ENCODE measurements at places on chromosomes 5 and 9. TPM values are rescaled to one million over a fixed set of nuclear protein-coding genes. Genes with fewer than 3 reads are reported as not detected.

GRCh38 chr9:122040561-122041242 lies 52.4 kb downstream of the TTLL11 start:
- DNase-seq: no peak

DNA sequence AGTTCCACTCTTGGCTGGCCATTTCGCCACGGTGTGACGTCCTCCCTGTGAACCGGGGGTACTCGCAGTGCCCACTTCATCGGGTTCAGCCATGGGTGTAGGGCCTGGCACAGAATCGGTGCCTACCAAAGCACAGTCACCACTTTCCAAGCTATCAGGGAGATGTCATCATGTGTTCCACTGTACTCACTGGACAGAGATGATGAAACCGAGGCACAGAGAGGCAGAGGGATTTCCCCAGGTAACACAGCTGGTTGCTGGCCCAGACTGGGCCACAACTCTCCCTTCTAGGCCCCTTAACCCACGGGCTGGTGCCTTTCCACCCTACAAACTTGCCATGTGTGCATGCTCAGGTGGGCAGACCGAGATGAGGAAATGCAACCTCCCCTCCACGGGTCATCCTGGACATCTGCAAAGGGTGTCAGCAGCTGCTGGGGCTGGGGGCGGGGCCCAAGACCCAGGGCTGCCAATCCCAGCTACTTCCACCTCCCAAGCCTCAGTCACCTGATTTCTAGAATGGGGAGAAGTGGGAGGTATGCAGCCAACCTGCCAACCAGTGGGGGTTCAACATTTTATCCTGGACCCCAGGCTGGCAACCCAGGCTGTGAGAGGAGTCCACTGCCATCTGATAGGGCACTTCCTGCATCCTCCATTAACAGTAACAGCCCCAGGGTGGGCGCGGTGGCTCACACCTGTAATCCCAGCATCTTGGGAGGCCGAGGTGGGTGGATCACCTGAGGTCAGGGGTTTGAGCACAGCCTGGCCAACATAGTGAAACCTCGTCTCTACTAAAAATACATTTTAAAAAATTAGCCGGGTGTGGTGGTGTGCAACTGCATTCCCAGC lies 893 bp upstream of the SH2D3C start:
- DNase-seq: no peak

- DNase-seq: no peak
Measured at GRCh38 chr5:61918611-61919010, 387.4 kb upstream of the KIF2A start.

- DNase-seq: no peak
Measured at GRCh38 chr5:154811239-154811638, 39.2 kb downstream of the FAXDC2 start.

Gene CXCL14
- polyA plus RNA-seq: 54.0 TPM

GRCh38 chr5:96638561-96638960 lies 23.6 kb upstream of the CAST start:
- no peak for DNase-seq

- DNase-seq: no peak
Measured at GRCh38 chr5:74389531-74390305, 250.8 kb downstream of the ENC1 start.

Gene KCNV2
- not detected for polyA plus RNA-seq

Gene TIGD6
- 7.0 TPM for polyA plus RNA-seq

DNA sequence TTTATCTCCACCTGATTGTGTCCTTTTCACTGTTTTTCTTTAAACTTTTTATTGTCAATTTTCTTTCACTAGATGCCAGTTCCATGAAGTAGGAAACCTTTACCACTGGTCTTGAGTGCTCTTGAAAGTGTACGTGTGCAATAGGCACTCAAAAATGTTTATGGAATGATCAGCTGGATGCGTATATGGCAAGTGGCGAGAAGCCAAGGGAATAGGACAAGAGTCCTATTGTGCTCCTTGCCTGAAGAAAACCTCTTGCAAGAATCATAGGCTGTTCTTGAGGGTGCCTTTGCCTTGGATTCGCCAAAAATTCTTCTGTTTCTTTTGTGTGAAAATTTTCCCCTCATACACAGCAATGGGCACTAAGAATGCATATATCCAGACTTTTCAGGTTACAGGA lies 97.7 kb downstream of the GHR start:
- no peak for DNase-seq

GRCh38 chr9:21015129-21015815 lies 16.2 kb downstream of the HACD4 start:
- DNase-seq: no peak

Data from right renal cortex interstitium (tissue), 3 donors.